ENCODE measurements at places on chromosomes 6 and 20.

DNA sequence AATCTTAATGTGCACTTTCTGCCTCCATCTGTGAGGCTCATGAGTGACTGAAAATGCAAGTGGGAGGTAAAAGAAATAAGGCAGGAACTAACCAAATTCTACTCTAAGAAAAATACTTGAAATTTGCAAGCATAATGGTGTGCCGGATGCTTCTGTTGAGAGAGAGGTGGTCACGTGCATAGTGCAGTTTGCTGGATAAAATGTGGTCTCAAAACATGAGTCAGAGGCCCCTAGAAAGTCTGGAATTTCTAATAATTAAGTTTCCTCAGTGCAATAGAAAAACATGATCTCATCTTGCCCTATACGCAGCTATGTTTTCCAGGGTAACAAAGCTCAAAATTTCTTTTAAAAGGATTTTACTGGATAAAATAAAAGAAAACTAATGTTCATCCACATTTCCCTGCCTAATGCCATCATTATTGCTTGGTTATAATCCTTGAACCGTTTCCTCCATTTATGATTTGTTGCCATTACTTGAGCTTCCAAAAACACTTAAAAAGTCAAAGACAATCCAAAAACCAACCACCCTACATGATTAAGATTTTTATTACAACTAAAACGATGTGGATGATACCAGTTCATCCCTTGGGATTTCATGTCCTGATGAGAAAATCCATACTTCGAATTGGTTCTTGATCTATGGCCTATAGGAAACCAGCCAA lies 351.7 kb upstream of the ARID1B start:
- no peak for DNase-seq

- DNase-seq = no peak
These were observed 1.0 kb upstream of the RIPOR2 start for GRCh38 chr6:24936641-24937317.

GRCh38 chr6:168281826-168282225 lies 37.8 kb downstream of the DACT2 start:
- DNase-seq = no peak

- no peak for DNase-seq
These were observed 458.4 kb downstream of the TBC1D32 start for GRCh38 chr6:120875900-120876299.

DNA sequence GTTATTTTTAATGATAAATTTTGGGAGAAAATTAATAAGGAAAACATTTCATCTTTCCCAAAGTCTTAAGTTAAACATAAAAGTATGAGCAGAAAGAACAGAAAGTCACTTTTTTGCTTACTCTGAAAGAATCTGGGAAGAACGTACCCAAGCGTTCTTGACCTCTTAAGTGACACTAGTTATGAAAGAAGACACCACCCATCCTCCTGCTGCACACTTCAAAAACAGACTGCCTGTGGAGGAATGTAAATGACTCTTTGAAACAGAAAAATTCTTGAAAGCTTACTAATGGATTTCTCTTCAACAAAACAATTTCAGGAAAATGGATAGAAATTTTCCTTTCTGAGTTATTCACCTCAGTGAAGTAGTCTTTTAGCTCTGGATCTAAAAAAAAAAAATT lies 227.7 kb downstream of the MEI4 start:
- no peak for DNase-seq

Measured in GM19239 (cell line).